ENCODE measurements at places on chromosomes 6 and 20.

DNA sequence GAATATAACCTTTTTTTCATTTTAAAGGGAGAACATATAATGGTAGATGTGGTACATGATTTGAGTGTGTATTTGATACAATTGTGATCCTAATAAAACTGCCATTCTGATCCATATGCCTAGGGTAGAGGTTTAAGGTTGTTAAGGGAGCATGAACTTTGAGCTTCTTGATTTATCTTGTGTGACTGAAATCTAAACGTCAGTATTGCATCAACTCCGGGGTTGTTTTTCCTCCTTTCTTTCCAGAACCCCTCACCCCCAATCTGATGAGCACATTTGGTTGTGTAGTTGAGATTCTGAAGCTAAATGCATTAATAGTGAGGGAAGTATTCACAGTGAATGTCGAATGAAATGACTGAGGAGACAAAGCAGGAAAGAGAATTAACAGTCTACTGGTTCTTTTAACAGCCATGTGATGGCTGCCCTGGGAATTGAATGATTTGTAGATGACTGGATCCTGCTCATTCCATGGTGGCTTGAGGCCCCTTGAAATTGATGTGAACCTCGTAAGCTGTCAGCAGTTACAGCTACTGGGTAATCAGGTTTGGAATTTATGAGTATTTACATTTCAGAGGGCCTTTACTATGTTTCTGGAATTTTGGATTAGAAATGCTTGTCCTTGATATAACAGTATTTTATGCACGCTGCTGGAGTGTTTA lies 44.8 kb downstream of the FARS2 start:
- no peak for DNase-seq

GRCh38 chr6:106099235-106099537 lies 13.1 kb downstream of the PRDM1 start:
- DNase-seq, result no peak

- no peak for DNase-seq
Measured at GRCh38 chr20:62944746-62945145, 6.8 kb downstream of the GID8 start.

GRCh38 chr6:150684714-150685459 lies 85.2 kb downstream of the PLEKHG1 start:
- no peak for DNase-seq

DNA sequence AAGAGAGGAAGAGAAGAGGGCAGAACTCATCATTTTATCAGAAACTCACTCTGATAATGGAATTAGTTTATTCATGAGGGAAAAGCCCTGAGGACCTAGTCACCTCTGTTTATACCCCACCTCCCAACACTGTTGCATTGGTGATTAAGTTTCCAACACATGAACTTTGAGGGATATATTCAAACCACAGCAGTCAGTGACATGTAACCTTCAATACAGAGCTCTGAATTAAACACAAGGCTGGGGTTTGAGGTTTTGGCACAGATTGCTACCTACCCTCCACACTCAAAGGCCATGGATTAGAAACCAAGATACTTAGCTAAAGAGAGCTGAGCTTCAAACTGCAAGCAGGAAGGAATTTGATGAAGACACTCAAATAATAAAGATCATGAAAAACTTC lies 48.5 kb upstream of the MOCS1 start:
- DNase-seq, result no peak

DNA sequence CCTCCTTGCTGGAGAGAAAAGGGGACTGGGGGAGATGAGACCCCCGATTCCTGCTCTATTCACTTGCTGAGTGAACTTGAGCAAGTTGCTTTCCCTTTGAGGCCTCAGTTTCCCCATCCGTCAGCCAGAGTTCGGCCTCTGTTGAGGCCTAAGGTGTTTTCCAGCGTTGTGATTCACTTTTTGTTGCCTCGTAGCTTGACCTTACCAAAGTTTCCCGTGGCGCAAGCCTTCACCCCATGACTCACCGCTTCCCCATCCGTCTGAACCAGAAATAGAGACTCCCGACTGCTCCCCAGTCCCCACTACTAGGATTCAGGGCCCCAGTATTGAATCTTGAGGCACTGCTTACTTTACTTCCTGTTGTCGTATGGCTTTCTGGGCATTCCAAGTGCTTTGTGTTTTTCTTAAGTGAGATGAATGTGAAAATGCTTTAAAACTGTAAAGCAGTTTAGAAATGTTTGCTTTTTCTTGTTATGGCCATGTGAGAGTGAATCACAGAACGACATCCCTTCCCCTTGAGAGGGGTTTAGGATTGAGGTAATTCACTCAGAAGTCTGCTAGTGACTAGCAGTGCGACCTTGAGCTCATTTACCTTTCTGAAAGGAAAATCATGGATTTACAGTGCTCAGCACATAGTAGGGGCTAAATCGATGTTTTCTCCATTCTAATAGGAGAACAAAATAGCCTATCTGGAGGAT lies 1.2 kb downstream of the CHMP4B start:
- peak; percentile 24 for DNase-seq

GRCh38 chr6:90285042-90285481 lies 11.6 kb downstream of the BACH2 start:
- no peak for DNase-seq

GRCh38 chr20:41738604-41739206 lies 120.5 kb upstream of the CHD6 start:
- no peak for DNase-seq

- no peak for DNase-seq
Measured at GRCh38 chr6:14075095-14075503, 42.5 kb upstream of the CD83 start.

DNA sequence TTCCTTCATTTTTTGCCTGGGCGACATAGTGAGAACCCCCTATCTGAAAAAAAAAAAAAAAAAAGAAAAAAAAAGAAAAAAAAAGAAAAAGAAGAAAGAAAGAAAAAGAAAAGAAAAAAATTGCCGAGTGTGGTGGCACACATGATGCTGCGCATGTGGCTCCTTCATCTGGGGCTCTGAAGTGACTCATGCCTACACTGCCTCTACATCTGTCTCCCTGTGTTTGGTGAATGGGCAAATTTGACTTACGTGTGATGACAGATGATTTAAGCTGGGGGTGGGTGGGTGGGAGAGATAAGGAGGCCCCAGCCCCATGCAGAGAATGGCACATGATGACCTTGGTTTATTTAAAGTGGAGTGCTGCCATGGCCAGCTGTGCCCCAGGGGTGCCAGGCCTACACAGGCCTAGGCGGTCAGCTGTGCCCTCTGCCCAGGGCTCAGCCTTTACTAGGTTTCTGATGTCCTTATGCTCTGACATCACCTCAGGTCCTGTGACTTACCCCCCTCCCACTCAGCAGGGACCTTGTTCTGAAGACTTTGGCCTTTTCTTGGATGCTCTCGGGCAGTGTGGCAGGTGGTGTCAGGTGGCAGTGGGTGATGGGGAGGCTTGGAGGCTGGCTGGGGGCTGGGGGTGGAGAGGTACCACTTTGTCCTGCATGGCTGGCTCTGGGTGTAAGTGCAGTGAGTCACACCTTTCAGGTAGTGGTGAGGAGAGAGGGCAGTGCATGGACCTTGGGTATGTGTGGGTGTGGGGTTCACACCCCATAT lies 41.1 kb downstream of the VEGFA start:
- DNase-seq, result no peak

- DNase-seq, result no peak
Measured at GRCh38 chr20:48789781-48790472, 37.9 kb downstream of the PREX1 start.

GRCh38 chr20:18072532-18072931 lies 14.8 kb upstream of the OVOL2 start:
- DNase-seq, result no peak

DNA sequence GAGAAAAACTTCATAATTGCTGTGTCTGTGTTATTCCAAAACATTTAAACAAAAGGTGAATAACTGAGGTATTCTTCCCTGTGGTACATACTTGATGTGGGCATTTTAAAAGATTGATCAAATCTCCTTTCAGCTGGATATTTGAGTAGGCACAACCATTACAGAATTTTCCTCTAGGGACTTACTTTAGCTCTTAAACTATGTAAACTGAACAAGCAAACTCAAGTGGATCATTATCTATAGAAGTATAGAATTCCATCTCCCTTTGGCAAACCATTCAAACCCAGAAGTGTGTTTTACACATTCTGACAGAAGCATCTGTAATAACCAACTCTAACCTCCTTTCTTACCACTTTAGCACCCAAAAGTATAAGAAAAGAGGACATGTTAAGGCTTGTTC lies 241.4 kb downstream of the ESR1 start:
- no peak for DNase-seq

DNA sequence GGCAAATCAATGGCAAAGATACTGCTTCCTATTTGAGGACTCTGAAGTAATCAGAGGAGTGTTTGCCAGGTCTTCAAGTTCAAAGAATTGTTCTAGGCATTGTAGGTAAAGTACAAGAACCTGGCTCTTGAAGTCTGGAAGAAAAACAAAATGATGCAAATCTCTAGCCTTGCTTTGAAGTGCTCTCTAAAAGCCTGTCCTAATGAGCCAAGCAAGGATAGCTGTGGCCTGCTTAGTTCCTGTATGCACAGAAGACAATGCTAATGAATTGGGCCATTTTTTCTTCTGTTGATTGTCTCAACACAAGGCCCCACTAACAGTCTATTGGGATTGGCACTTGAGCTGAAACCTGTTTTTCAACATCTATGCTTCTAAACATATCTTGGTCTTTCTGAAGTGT lies 165.0 kb upstream of the POU3F2 start:
- DNase-seq, result no peak

DNA sequence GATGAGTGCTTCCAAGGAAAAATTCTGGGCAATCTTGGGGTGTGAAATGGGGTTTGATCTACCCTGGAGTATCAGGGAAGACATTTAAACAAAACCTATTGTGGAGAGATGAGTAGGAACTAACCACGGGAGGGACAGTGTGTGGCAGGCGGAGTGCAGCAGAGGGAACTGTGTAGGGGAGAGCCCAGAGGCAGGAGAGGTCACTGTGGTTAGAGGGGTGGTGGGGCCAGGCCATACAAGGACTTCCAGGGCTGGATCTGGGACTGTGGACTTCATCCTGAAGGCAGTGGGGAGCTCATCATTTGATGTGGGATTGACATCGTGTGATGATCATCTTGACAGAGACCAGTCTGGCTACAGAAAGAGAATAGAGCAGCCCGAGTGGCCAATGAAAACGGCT lies 89.0 kb downstream of the TOX2 start:
- DNase-seq, result no peak

GRCh38 chr6:42007286-42008137 lies 42.8 kb upstream of the TAF8 start:
- no peak for DNase-seq

DNA sequence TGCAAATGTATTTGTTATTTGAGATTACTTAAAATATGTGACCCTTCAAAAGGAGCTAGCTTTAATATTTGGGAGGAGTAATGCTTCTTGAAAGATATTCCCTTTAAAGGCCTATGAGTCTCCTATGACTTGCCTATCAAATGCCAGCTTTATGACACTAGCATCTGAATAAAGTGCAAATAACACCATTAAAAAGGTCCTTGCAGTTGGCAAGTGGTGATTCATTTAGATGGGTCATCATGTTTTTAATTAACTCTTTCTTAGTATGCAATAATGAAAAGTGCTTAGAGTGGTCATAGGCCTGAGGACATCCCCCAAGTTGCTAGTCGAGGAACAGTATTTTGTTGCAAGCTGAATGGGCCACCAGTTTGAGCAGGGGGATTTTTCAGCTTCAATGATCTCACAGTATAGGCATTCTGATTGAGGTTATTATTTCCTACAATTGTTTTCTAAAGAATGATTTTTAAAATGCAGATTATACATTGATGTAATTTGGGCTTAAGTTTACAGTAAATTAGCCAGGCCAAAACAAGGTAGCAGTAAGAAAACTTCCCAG lies 3.7 kb upstream of the CD2AP start:
- DNase-seq, result no peak

GRCh38 chr20:25278636-25279361 lies 30.9 kb downstream of the PYGB start:
- no peak for DNase-seq

- DNase-seq, result no peak
Measured at GRCh38 chr6:3805448-3806123, 43.6 kb upstream of the FAM50B start.

GRCh38 chr6:71072508-71072907 lies 115.6 kb upstream of the B3GAT2 start:
- DNase-seq, result no peak

DNA sequence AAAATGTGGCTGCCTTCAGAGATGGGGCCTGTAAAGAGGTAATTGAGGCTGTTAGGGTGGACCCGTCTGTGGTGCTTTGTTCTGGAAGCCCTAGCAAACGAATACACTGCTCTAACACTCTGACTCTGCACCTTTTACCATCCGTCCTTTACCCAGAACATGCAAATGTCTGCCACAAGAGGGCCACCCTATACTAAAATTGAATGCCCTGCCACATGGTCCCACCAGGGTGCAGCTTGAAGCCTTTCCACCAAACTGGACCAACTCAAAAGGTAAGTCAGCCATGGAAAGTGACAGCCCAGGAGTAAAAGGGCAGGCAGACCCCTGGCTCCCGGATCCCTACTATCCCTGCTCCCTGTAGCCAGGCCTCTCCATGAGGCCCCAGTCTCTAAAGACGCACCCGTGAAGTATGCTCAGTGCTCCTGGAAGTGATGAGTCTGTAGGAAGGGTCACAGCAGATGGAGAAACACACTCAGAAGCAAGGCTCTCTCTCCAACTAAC lies 5.8 kb upstream of the BFSP1 start:
- DNase-seq, result peak; percentile 41

- no peak for DNase-seq
Measured at GRCh38 chr6:1312203-1312472, 240 bp downstream of the FOXQ1 start.

DNA sequence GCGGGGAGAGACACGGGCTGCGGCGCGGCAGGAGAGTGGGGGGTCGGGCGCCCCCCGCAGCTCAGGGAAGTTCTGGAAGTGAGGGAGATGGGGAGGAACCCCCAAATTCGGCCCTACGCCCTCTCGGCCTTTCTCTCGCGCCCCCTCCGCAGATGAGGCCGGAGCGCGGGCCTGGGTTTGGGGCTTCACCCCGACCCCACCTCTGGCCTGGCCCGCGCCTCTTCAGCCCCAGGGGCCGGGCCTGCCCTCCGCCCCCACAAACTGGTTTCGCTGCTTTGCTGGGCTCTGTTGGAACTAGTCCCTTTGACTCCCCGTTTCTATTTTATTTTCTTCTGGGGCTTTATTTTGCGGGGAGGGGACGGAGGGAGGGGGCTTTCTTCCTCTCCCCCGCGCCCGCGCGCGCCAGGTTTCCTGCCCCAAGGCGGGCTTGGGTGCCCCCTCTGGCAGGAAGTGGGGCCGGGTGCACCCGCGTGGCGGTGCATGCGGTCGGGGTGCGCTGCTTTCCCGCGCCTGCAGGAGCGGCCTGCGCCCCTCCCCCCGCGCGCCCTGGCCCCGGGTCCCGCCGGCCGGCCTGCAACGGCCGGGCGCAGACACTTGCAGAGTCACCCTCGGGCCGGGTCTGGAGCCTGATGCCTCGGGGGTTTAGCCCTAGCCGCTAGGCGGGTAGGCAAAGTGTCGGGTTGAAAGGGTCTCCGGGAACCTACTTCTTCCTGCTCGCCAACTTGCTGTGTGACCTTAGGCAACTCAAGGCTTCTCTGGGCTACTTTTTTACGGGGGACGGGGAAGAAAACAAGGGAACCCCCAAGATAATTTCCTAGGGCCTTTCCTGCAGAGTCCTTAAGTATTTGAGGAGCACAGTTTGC lies 1.3 kb downstream of the HMGA1 start:
- no peak for DNase-seq

- DNase-seq, result no peak
Measured at GRCh38 chr6:51913265-51913664, 174.1 kb downstream of the PKHD1 start.

Measured in stimulated activated CD4-positive, alpha-beta T cell treated with anti-CD3 and anti-CD28 coated beads, TNF-alpha, amount 100 ng/mL, for 48 hours (primary cell).